Tibial nerve (tissue), 4 donors: ENCODE measurements at places on chromosomes 4 and X. TPM values are rescaled to one million over a fixed set of nuclear protein-coding genes. Genes with fewer than 3 reads are reported as not detected.

Gene PDGFRA
- 97.0 TPM for total RNA-seq

Gene STOX2
- total RNA-seq: 20.1 TPM

Gene RASSF6
- not detected for total RNA-seq

Gene PPARGC1A
- total RNA-seq: 7.6 TPM

Gene TCEAL7
- total RNA-seq: 15.9 TPM

Gene ESX1
- total RNA-seq: not detected

Gene EREG
- 0.21 TPM for total RNA-seq

Gene NEIL3
- total RNA-seq: not detected

Gene SEPTIN6
- total RNA-seq: 29.7 TPM

Gene DKK2
- total RNA-seq: 18.4 TPM

Gene RHOXF2
- total RNA-seq: not detected

Gene ATP1B4
- not detected for total RNA-seq

Gene ANKRD50
- total RNA-seq: 16.5 TPM

Gene GPR34
- total RNA-seq: 19.4 TPM

Gene GUCY1B1
- total RNA-seq: 8.6 TPM

Gene RTL5
- total RNA-seq: 14.7 TPM

Gene TEC
- total RNA-seq: 3.3 TPM
